ENCODE measurements at places on chromosomes 5 and 9. TPM values are rescaled to one million over a fixed set of nuclear protein-coding genes. Genes with fewer than 3 reads are reported as not detected.

GRCh38 chr5:111227801-111228200 lies 3.6 kb downstream of the CAMK4 start:
- peak; percentile 85 for DNase-seq

Gene HNRNPH1
- total RNA-seq = 368 TPM

- no peak for DNase-seq
Observed at GRCh38 chr5:170740551-170741205, 42.8 kb upstream of the GABRP start.

DNA sequence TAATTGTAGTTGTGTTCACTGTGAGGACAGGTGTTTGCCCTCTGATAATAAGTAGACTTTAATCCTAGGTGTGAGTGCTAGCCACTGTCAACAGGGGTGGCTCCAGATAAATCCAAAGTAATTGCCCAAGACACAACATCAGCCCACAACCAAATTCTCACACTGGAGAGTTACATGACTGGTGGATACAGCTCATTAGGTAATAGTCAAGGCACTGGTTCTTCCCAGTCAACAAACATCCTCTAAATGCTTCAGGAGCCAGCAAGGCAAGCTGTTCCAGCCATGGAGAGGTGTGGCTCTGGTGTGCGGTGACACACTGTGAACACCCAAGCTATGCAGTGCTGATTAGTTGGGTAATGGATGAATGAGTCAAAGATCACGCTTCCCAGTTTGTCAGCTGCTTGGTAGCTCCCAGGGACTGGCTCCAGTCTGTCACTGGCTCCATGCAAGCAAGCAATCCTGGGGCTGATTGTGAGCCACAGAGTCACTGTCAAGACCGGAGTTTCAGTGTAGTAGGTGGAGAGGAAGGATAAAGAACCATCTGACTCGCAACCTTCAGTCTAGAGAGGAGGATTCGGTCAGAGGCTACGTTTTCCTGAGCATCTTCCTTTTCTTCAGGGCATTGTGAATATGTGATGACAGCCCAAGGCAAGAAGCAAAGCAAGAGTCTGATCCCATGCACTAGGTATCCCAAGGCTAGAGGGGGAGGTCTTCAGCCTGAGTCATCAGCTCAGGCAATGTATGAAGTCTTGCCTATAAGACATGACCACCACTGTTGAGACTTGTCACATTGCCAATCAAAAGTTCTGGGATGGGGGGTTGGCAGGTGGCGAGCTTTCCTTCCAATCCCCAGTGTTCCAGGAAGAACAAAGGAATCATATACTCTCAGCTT lies 63.1 kb downstream of the UGCG start:
- DNase-seq = peak; percentile 61

GRCh38 chr5:146815411-146815810 lies 63.1 kb downstream of the PPP2R2B start:
- no peak for DNase-seq

DNA sequence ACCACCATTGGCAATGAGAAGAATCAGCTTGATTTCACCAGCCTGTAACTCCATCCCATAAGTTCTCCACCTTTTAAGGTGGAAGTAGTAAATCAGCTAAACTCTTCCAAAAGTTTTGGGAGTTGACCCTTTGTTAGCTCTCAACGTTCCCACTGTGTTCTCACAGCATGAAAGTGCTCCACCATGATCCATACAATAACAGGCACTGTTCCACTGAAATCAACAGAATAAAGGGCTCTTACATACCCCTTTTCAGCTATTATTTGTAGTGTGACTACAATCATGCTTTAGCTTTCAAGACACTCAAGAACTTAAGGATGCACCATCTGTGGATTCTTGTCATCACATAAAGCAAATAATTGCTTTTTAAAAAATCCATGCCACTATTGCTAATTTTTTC lies 81.6 kb downstream of the PPP2R2B start:
- no peak for DNase-seq

GRCh38 chr9:110303133-110303532 lies 34.5 kb downstream of the TXNDC8 start:
- no peak for DNase-seq
